ENCODE measurements at places on chromosomes 2 and 18. TPM values are rescaled to one million over a fixed set of nuclear protein-coding genes. Genes with fewer than 3 reads are reported as not detected.

DNA sequence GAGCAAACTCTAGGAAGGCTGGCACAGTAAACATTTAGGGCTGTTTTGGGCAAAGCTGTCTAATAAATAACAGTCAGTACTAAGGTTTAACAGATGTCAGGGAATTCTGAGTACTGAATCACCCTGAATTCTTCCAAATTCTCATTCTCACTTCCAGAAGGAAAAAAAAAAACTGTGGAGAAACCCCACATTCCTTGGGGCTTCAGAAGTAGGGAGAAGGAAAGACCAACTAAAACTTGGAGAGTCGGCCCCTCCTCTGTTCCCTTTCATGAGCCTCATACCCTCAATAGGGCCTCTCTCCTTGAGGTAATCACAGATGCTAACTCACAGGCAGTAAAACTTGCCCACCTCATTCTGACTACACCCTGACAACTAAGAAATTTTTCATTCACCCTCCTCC is 62.1 kb downstream of the CCDC148 start:
- no peaks in the 10 kb centered on the region for H3K27me3 ChIP-seq
- no peak overlapping the region for H3K4me3 ChIP-seq
- H3K27ac ChIP-seq, result no peak overlapping the region
- no peaks in the 10 kb centered on the region for H3K36me3 ChIP-seq
- DNase-seq, result no peak

Gene ANKRD30BL
- total RNA-seq, result not detected

Gene IL36B
- not detected for total RNA-seq

- no peaks in the 10 kb centered on the region for H3K27me3 ChIP-seq
- H3K27ac ChIP-seq, result no peak overlapping the region
- DNase-seq, result no peak
- H3K36me3 ChIP-seq, result no peaks in the 10 kb centered on the region
These were observed 13.9 kb downstream of the SLC19A3 start for GRCh38 chr2:227703961-227704360.

DNA sequence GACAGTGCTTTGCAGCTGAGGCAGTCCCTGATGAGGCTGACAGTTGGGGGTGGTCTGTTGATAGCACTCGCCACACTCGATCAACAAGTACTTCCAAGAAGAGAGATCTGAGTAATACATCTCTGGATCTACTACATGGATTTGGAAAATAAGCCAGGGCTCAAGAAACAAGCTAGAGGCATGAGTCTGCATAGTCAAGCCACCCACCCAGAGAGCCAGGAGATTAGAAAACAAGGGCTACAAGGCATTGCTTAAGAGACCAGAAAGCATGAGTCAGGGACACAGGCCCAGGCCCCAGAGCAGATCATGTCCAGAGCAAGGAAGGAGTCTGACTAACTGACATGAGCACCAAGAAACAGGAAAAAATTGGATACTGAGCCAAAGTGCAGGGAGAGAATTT is 196.9 kb upstream of the CWC22 start:
- H3K27ac ChIP-seq, result no peak overlapping the region
- H3K36me3 ChIP-seq, result no peaks in the 10 kb centered on the region
- no peak for DNase-seq
- H3K4me1 ChIP-seq, result no peaks in the 10 kb centered on the region
- no peaks in the 10 kb centered on the region for H3K27me3 ChIP-seq

DNA sequence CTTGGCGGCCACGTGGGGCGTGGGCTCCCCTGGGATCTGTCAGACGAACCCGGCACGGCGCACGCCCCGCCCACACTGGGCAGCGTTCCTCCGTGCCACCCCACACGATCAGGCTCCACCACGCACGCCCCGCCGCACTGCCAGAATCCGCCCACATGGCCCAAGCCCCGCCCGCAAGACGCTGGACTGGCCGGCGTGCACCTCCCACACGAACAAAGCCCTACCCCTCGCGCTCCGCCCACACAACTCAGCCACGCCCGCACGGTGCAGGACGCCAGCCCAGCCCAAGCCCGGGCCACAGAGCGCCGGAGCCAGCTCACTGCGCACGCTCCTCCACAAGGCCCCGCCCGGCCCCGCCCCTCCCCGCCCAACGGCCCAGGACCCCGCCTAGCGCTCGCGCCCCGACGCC is 555 bp downstream of the TMEM18 start:
- DNase-seq, result peak; percentile 93
- H3K4me1 ChIP-seq, result peaks cover 16% of the 10 kb centered on the region
- peaks cover 18% of the 10 kb centered on the region for H3K36me3 ChIP-seq
- no peaks in the 10 kb centered on the region for H3K27me3 ChIP-seq
- peak overlapping the region; percentile 52 for H3K4me3 ChIP-seq

- no peak overlapping the region for H3K27ac ChIP-seq
- no peaks in the 10 kb centered on the region for H3K36me3 ChIP-seq
- no peak overlapping the region for H3K4me3 ChIP-seq
- no peaks in the 10 kb centered on the region for H3K4me1 ChIP-seq
- H3K27me3 ChIP-seq, result no peaks in the 10 kb centered on the region
These were observed 126.5 kb downstream of the ZNF407 start for GRCh38 chr18:74724186-74724585.

DNA sequence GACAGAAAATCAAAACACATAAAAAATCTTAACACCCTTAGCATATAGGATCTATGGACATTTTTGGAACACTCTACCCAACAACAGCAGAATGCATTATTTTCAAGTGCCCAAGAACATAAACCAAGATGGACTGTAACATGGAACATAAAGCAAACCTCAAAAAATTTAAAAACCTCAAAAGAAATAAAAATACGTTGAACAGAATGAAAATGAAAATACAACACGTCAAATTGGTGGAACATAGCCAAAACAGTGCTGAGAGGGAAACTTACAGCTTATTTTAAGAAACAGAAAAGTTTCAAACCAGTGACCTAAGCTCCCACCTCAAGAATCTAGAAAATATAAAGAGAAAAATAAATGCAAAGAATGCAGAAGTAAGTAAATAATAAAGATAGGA is 58.3 kb upstream of the BCL2L11 start:
- DNase-seq, result no peak
- no peak overlapping the region for H3K27ac ChIP-seq

- DNase-seq, result no peak
- no peaks in the 10 kb centered on the region for H3K36me3 ChIP-seq
- peak overlapping the region; percentile 81 for H3K27ac ChIP-seq
- H3K4me1 ChIP-seq, result peaks cover 50% of the 10 kb centered on the region
- no peaks in the 10 kb centered on the region for H3K27me3 ChIP-seq
These were observed 136.9 kb downstream of the HDAC4 start for GRCh38 chr2:239263669-239264491.

Gene SOS1
- 19.4 TPM for total RNA-seq

Gene DOK1
- 18.8 TPM for total RNA-seq

GRCh38 chr2:67268797-67269196 is 128.3 kb upstream of the ETAA1 start:
- no peak overlapping the region for H3K4me3 ChIP-seq
- 0 out of 2 replicates have a peak, but pooled peaks cover 3% of the 10 kb centered on the region for H3K27me3 ChIP-seq
- DNase-seq, result no peak
- H3K27ac ChIP-seq, result no peak overlapping the region
- no peaks in the 10 kb centered on the region for H3K36me3 ChIP-seq
- no peaks in the 10 kb centered on the region for H3K4me1 ChIP-seq

Data from HCT116 (cell line).